ENCODE measurements at places on chromosomes 4 and X. TPM values are rescaled to one million over a fixed set of nuclear protein-coding genes. Genes with fewer than 3 reads are reported as not detected.

DNA sequence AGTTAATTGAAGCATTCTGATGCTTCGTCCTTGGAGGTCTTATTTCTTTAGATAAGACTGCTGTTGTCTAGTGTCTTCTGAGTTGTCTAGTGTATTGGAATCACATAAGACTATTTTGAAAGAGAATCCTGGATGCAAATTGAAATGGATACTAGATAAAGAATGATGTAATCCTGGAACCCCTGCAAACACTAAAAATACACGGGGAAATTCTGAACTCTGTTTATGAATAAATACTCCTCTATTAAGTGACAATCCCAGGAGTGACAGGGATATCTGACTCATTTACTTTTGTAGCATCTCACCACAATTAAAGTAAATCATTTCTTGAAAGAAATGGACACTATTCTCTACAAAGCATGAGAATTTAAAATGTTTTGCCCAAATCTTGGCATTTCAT lies 968 bp downstream of the ASB11 start:
- DNase-seq, result no peak

GRCh38 chr4:177960566-177960965 lies 518.3 kb upstream of the AGA start:
- DNase-seq, result no peak

DNA sequence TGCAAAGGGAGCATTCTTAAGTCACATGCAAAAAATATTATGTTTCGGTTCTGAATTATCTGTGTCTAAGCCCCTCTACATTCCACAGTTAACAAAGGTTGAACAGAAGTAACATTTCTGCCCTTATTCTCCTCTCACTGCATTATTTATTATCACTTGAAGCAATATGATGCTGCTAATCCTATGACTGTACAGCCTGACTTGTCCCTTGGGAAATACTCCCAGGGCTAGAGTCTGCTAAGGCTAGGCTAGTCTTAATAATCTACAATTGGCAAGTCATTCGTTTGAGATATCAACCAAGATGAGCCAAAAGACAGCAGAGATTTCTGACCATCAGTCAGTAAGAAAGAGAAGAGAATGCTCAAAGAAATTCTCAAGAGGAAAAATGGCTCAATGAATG lies 226.9 kb upstream of the HCCS start:
- DNase-seq, result no peak

- no peak for DNase-seq
These were observed 20.9 kb upstream of the PRMT9 start for GRCh38 chr4:147704846-147705245.

SPANXB1 gene
- polyA plus RNA-seq, result 0.47 TPM

Data from muscle of arm (tissue), 14 donors.